Activated naive CD4-positive, alpha-beta T cell treated with Interleukin-2 at 50 U/mL for 16 hours (primary cell): ENCODE measurements at places on chromosomes 5 and 9.
A peak's percentile ranks its signal among the peaks of the same experiment; 100 is the strongest.

- DNase-seq: no peak
Measured at GRCh38 chr5:73302797-73303147, 129.8 kb downstream of the TMEM174 start.

GRCh38 chr5:140083120-140083519 is 30.8 kb upstream of the PURA start:
- DNase-seq: no peak

GRCh38 chr5:173716058-173716682 is 99.7 kb upstream of the BOD1 start:
- DNase-seq: no peak

DNA sequence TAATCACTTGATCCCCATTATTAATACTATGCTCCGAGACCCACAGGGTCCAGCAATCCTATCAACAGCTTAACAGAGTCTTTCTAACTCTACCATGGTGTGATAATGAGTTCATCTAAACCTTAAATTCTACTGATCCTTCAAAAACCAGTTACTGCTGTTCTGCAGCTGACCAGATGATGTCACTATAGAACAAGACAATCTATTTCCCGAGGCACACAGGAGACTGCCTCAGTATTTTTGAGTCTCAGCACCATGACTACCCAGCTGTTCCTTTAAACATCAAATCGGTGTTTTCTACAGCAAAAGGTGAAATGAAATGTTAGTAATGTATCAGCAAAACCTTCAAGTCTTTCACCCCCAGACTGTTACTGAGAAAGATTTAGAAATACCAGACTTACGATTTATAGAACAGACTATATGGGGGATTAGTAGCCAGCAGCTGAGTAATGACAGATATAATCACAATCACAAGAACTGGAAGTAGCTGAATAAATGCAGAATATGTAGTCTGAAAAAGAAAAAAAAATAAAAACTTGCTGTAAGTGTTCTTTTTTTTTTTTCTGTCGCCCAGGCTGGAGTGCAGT is 16.9 kb downstream of the DNAJC18 start:
- DNase-seq: peak; percentile 44

GRCh38 chr5:165305596-165305995 is 1800.2 kb downstream of the MAT2B start:
- DNase-seq: no peak

DNA sequence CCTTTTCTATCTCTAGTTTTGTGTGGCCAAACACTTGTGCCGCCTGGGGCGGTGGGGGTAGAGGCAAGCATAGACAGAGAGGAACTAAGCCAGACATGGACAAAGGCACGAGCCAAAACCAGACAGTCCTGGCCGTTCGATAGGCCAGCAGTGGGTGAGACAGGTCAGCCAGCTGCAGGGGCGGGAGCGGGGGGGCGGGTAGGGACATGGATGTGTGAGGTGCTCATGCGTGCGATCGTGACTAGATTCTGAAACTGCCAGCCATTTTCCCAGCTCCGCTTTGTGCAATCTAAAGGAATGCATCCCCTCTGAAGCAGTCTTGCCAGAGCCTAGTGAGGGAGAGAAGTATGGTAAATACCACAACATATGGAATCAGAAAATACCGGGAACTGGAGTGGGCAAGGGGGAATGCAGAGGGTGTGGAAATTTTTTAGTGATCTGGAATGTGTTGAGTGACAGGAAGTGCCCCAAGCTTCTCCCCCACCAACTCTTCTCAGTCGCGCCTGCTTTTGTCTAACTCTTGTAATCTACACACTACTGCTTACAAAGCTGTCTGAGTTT is 111.9 kb downstream of the NR6A1 start:
- DNase-seq: peak; percentile 8

DNA sequence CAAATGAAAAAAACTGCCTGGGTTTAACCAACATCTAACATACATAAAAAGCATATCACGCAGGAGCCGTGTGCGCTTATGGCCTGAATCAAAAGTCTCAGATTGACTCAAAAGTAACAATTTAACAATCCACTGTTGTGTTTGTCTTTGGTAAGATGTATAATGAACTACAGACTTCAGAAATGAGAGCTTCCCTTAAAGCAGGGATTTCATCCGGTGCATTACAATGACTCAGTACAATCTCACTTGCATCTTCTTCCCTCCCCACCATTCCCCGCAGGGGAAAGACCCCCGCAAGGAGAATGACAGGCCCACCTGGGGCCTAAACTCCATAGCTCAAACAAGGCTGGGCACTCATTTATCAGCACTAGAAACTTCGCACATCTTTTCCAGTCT is 1.4 kb downstream of the ZFR start:
- DNase-seq: peak; percentile 37

DNA sequence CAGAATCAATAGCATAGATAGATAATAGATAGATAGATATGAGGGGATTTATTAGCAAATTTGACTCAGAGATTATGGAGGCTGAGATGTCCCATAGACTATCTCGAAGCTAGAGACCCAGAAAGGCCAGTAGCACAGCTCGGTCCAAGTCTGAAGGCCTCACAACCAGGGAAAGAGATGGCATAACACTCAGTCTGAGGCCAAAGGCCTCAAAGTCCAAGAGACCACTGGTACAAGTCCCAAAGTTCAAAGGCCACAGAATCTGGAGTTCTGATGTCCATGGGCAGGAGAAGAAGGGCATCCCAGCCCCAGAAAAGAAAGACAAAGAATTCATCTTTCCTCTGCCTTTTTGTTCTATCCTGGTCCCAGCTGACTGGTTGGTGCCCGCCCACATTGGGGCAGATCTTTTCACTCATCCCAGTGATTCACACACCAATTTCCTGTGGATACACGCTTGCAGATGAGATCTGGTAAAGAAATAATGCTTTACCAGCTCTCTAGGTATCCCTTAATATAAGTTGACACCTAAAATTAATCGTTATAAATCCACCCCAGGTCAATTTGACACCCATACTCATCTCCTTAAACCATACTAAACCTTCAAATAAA is 127.8 kb upstream of the FBN2 start:
- DNase-seq: no peak

- DNase-seq: no peak
Measured at GRCh38 chr5:138275379-138275782, 960 bp upstream of the GFRA3 start.

DNA sequence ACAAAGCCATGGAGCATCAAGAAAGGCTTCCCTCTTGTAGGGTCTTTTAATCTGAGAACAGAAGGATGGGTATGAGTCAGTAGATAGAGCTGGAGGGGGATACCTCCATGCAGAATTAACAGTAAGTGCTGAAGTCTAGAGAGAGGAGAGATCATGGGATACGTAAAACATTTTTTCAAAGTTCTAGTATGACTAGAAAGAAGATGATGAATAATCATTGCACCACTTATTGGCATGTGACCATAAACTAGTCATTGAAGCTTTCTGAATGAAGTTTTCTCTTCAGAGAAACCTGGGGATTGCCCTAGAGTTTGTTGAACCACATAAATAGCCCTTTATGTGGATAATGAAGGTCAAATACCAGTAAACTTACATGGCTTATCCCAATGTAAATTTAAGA is 48.6 kb upstream of the PTPRD start:
- no peak for DNase-seq

DNA sequence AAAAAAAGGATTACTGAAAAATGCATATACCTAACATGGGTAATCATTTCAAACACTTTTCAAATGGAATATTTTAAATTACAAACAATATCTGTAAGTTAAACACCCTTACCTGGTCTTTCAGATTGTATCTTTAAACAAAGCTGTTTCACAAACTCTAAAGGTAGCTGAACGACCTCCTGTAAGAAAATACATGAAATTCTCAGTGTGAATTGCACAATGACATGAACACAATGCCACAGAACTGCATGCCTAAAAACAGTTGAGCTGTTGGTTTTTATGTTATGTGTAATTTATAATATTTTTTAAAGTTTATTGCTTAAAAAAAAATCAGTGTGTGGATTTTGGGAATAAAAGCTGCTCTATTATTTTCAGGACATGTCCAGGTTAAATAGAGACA is 17.5 kb downstream of the IPPK start:
- no peak for DNase-seq

- no peak for DNase-seq
Measured at GRCh38 chr5:34916518-34916917, 1.0 kb downstream of the BRIX1 start.

- no peak for DNase-seq
Measured at GRCh38 chr5:92106808-92107207, 723.7 kb upstream of the ARRDC3 start.

DNA sequence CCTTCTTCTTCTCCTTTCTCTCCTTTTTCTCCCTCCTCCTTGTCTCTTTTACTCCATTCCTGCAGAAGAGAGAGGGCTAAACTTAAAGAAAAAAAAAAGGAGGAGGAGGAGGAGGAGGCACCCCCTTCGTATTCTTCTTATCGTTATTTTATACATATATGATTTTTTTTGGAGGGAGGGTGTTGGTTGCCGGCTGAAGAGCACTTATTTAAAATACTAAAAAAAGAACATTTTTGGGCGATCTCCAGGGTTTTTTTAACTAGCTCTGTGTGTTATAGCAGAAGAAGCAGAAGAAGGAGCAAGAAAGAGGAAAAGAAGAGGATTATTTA is 381 bp downstream of the NR2F1 start:
- no peak for DNase-seq

DNA sequence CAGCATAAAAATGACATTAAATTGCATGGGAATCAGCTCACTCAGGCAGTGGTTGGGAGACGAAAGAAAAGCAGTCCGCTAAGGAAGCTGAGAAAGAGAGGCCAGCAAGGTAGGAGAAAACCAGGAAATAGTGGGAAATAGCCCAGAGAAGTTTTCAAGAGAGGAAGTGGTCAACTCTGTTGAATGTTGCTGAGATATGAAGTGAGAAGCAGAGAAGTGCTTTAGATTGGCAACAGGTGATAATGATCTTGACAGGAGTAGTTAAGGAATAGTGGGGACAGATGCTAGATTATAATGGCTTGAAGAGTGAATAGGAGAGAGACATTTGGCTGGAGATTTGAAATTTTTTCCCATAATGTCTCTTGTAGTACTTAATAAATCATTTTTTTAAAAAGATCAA is 30.8 kb downstream of the CNTRL start:
- DNase-seq: no peak

DNA sequence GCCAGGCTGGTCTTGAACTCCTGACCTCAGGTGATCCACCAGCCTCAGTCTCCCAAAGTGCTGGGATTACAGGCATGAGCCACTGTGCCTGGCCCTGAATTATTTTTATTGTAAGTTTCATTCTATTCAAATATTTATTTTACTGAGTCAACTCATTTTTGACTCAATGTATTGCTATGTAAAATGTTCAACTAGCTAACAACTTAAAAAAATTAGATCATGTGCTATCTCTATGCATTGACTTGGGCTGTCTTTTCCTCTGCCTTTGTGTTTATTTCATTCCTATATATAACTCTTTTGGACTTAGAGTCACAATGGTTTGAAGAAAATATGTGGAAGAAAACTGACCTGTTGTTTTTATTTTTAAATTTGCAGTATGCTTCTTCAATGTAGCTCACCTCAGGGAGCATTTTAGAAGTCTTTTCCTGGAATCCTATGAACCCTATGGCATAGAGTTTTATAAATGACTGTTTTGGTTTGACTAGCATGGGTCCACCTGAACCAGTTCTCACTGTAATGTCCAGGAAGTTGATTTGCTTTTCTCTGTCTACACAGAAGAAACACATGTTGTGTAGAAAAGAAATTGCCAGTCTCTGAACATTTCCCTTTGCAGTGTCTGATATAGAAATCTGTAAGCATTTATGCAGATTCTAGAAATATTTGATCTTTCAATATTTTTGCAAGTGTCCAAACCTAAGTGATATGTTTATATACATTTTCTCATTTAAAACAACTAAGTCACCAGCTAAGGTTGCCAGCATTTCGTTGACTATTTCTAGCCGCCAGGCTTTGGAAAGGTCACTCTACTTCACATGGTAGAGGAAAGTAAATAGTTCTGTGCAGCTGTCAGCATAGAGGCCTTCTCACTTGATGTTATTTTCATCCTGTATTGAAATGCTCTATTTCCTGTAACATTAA is 138.8 kb downstream of the PCSK1 start:
- no peak for DNase-seq

DNA sequence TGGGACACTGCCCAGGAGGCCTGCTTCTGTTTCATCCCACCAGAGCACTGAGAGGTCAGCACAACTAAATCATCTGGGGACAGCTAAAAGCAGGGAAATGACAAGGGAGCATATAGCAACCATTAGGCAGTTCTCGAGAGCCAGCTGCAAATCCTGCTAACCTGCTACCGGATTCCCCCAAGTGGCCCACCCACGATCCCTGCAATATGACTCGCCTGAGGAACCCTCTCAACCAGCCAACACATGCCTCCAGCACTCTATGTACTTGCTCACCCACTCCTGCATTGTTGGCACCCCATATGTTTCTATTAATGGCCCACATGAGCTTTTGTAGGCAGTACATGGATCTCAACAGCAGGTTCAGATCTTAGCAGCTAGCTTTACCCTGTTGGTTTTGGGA is 326.0 kb downstream of the GABRG2 start:
- DNase-seq: no peak

- DNase-seq: no peak
Measured at GRCh38 chr9:72039532-72039931, 20.9 kb downstream of the C9orf57 start.

DNA sequence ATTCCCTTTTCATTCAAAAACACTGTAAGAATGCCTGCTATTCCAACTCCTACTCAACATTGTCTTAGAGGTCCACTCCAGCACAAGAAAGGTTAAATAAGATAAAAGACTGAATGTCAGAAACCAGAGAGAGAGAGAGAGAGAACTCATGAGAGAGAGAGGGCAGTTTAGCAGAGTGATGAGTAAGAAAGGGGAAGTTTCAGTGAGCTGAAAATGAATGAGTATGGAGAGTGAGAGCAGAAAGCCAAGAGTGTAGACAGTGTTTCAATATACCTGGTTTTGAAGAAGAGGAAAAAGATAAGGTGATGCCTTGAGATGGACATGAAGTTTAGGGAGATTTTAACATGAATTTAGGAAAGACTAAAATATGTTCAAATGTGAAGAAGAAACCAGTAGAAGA is 528.0 kb upstream of the SEMA6A start:
- DNase-seq: no peak

DNA sequence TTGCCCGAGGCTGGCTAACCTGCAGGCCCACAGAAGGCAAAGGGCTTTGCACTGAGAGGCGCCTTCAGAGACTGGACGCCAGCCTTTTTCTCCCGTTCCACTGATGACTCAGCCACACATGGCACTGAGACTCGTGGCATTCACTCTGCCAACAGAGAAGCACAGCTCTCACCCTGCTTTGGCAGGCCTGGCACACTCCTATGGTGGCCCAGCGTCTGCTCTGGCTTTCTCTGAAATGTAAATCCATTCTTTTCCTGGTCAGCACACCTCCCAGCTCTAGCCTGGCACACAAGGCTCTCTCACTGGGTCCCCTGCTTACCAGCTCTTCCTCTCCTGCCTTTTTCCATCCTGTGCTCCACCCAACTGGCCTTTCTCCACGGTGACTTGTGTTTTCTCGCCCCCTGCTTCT is 5.9 kb upstream of the MELK start:
- DNase-seq: no peak

DNA sequence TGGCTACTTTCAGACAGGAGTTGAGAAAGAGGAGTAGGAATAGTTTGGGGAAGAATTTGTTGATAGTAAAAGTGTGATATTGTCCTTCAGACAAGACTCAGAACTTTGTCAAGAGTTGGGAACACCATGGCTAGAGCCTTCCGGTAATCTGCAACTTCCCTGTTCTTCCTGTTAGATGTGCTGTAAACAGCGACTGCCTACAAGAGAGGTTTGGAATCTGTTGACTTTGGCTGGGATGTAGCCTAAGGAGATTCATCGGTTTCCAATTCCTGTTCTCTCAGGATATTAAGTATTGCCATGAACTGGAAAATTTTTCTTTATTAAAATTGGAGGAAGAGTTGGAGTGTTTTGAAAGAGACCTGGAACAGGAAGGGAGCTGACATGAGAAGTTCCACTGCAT is 43.9 kb downstream of the ARHGAP26 start:
- no peak for DNase-seq
